Subcutaneous adipose tissue (tissue), 4 donors: ENCODE measurements at places on chromosomes 7 and 10. TPM values are rescaled to one million over a fixed set of nuclear protein-coding genes. Genes with fewer than 3 reads are reported as not detected.

ADAM8 gene
- total RNA-seq, result 27.9 TPM

OR13A1 gene
- not detected for total RNA-seq

MINDY4 gene
- total RNA-seq, result 7.3 TPM

MICU1 gene
- 26.9 TPM for total RNA-seq

CPA2 gene
- not detected for total RNA-seq

LIPK gene
- not detected for total RNA-seq

GRID1 gene
- 0.49 TPM for total RNA-seq
